ENCODE measurements at places on chromosomes 13 and 19.

DNA sequence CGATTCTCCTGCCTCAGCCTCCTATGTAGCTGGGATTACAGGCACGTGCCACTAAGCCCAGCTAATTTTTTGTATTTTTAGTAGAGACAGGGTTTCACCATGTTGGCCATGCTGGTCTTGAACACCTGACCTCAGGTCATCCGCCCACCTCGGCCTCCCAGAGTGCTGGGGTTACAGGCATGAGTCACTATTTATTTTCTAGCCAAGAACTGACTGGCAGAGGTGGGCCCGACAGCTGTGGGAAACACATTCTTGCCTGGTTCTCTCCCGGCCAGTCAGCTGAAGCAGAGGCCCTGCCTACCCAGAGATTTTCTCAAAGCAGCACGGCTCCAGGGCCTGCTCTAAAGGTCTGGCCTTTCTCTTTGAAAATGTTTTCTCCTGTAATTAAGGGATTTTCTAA lies 108.0 kb downstream of the KCTD15 start:
- no peak for DNase-seq

DNA sequence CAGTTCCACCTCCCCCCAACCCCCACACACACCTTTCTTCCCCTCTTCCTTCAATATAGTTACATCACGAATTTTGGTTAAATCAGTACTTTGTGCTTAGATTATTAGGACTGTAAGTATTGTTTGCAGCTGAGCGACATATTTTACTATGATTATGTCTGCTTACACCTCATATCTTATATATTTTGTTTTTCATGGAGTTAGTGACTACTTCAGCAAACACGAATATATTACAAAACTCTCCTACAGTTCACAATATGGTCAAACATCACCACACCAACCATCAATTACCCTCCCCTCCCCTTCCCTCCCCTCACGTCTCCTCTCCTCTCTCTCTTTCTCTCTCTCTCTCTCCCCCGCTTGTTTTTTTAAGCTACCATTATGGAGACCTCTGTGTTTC lies 152.9 kb downstream of the TBC1D4 start:
- no peak for DNase-seq

DNA sequence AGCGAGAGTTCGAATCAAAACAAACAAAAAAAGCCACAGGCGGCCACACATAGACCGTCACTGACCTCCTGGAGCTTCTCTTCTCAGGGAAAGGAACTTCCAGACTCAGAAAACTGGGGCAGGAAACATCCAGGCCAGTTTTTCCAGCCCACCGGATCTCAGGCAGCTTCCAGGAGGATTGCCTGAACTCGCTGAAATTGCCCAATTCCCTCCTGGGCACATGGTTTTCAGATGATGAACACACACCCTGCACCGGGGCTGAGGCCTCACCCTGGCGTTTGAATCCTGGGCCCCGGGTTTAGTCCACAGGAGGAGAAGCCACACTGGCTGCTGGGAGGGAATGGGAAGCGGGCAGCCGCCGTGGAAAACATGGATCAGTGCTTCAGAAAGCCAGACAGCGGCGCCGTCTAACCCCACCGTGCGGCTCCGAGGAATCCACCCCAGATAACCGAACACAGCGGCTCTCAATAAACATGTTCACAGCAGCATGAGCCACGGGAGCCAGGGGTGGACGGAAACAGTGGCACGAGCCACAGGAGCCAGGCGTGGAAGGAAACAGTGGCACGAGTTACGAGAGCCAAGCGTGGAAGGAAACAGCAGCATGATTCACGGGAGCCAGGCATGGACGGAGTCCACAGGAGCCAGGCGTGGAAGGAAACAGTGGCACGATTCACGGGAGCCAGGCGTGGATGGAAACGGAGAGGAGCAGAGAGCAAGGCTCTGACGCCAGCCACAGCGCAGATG lies 18.2 kb upstream of the PTBP1 start:
- DNase-seq: peak; percentile 96

GRCh38 chr13:94674609-94675348 lies 37.6 kb downstream of the SOX21 start:
- peak; percentile 52 for DNase-seq

GRCh38 chr19:50820086-50820485 lies 3.5 kb downstream of the KLK1 start:
- DNase-seq: no peak

GRCh38 chr13:101065329-101065728 lies 351.0 kb downstream of the NALCN start:
- DNase-seq: peak; percentile 84

GRCh38 chr13:95341441-95341840 lies 40.2 kb upstream of the ABCC4 start:
- no peak for DNase-seq

DNA sequence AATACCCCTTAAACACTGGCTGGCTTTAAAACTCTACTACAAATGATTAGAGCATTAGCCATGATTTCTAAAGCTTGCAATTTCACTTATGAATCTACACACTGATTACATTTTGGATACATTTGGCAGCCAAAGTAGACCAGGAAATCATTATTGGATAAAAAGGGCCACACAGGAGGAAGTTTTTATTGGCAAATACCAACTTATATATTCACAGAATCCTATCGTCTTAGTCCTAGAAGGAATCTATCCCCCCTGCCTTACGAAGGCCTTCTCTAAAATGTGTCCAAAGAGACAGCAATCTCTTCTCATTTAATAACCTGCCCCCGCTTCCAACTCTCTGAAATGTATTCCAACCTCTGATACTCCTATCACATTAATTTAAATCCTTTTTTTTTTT lies 52.5 kb downstream of the KLF5 start:
- no peak for DNase-seq

DNA sequence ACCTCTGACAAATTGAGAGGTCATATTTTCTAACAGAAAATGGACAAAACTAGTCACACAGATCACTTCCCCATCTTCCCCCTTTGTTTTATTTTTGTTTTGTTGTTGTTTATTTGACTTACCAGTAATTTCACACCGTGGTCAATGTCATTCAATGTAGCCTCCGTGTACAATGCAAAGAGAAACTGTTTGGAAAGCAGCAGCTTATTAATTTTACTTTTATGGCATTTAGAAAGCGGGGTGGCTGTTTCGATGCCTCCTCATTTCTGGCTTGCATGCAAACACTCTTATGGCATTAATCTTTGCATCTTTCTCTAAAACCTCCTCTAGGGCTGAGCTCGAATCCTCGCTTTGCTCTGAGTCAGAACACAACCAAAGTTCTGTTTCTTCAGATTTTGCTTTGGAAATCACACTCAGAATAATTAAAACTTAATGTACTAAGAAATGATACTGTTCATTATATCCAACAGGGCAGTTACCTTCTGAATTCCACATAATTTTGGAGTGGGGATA lies 77.0 kb downstream of the ZNF536 start:
- DNase-seq: no peak

DNA sequence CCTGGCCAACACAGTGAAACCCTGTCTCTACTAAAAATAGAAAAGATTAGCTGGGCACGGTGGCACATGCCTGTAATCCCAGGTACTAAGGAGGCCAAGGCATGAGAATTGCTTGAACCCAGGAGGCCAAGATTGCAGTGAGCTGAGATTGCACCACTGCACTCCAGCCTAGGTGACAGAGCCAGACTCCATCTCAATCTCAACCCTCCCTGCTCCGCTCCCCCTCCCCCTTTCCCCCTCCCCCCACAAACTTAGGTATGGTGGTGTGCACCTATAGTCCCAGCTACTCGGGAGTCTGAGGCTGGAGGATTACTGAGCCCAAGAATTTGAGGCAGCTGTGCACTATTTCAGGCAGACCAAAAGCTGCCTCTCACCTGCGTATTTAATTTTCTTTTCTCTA lies 21.6 kb upstream of the RNF113B start:
- no peak for DNase-seq

DNA sequence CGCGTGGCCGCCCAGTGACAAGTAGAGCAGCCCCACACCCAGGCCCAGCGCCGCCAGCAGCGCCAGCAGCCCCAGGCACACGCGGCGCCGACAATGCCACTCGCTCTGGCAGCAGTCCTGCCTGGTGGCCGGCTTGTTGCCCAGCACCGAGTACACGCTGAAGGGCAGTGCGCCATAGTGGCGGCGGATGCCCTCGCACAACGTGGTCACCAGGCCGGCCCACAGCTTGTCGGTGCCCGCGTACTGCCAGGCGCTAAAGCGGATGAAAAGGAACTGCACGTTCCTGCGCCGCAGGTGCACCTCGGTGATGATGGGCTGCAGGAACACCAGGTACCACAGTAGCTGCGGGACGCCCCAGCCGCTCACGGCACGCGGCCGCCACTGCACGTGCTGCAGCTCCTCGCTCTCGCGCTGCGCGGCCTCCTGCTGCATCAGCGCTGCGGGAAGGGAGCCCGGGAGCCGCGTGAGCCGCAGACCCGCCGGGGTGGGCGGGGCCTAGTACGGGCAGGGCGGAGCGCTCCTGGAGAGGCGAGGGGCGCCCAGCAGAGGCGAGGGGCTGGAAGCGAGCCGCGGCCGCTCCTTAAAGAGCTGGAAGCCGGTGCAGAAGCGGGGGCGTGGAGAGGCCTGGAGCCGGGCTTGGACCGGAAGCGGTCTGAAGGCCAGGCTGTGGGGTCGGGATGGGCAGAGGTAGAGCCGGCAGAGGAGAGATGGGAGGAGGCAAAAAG lies 7.3 kb downstream of the NKPD1 start:
- DNase-seq: peak; percentile 56

GRCh38 chr19:6955082-6955481 lies 66.1 kb downstream of the MBD3L2B start:
- DNase-seq: no peak

- DNase-seq: no peak
Observed at GRCh38 chr13:21758441-21758840, 87.6 kb downstream of the FGF9 start.

GRCh38 chr13:23050126-23050525 lies 130.7 kb upstream of the SGCG start:
- no peak for DNase-seq

DNA sequence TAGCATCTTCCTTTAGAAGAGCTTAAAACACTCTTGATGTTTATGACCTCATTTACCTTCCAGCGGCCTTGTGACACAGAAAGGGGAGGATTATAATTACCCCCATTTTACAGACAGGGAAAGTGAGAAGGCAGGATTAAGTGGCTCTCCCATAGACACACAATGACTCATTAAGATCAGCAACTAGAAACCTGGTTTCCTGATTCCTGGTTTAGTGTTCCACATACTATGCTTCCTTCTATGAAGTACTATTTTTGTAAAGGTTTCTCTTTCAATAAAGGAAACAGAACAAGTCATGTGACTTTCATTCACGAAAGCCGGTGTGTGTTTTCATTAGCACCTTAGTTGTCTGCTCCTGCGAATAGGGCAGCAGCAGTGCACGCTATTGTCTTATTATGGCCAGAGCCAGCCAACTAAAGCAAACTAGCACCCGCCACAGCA lies 8.3 kb downstream of the IRS2 start:
- DNase-seq: peak; percentile 63

- DNase-seq: no peak
Observed at GRCh38 chr19:3809881-3810707, 23.9 kb upstream of the MATK start.

GRCh38 chr19:55641426-55642152 lies 787 bp downstream of the ZNF580 start:
- no peak for DNase-seq

- DNase-seq: no peak
Observed at GRCh38 chr13:100443278-100443997, 145.2 kb downstream of the GGACT start.

- no peak for DNase-seq
Observed at GRCh38 chr13:46350003-46350402, 37.0 kb downstream of the RUBCNL start.

- DNase-seq: no peak
Observed at GRCh38 chr13:73129023-73129422, 70.2 kb downstream of the KLF5 start.

DNA sequence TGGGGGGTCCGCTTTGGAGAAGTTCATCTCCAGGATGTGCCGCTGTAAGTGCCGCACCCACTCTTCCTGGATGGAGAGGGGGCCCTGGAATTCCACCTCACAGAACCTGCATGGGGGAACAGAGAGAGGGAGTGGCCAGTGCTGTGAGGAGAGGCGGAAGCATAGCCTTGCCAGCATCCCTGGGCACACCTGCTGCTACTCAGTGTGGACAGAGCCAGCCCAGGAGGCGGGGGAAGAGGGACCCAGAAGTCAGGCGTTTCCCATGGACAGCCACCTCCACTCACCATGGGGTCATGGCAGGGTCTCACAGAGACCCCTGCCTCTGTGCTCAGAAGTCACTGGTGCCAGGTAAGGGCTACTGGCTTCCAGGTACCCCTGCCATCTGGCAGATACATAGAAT lies 4.3 kb upstream of the AKAP8L start:
- DNase-seq: no peak

DNA sequence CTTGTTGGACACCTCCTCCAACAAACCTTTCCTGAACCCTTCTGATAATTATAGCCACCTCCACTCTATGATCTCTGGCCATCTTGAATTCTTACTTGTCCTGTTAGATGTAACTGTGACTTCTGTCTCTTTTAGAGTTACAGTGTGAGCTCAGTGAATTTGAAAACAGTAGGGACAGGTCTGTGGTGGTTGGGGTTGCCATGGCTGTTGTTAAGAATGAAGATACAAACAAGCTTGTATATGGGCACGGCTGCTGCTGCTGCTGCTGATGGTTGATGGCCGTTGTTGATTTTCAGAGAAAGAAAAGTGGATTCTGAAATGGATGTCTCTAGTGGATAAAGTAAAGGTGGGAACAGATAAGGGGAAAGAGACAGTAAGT lies 101.5 kb downstream of the STARD13 start:
- DNase-seq: no peak

DNA sequence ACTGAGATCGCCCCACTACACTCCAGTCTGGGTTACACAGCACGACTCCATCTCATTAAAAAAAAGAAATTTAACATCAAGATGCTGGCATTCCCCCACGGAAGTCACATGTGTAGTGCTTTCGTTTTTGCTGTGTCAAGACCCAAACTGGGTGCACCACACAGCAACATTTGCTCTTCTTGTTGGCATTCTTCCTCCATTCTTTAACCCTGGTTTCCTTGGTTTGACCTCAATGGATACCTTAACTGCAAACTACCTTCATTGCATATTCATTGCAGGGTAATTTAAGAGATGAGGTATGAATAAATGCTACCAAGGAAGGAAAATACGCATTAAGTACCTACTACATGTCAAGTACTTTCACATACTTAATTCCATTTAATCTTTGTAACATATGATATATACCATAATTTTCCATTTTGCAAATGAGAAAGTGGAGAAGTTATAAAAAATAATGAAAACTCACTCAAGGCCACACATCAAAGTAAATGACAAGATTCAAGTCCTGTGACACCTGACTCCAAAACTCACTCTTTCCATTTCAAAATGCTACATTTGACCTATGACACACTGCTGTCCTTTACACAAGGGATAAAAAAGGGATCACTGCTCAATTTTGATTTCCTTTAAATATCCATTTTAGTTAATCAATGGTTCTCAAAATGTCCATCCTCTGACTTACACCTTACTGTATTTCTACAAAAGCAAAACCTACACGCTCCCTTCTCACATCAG lies 59.2 kb downstream of the STK24 start:
- DNase-seq: no peak

DNA sequence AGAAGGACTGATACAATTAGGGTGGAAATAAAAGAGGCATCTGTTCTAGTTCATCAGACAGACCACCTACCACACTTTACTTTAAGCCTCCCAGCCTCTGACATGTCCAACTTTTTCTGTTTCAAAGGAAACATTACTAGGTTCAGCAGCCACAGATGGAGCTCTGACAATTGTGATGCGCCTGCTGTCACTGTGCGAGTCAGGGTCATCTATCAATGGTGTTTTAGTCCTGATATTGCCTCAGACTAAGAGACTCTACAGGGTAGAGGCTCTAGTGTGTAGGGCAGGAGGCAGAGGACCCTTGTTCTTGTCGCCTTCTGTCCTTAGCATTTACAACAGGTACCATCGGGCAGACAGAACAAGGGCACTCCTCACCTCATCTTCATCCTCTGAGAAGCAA lies 685.0 kb upstream of the SGCG start:
- no peak for DNase-seq

All from fibroblast of mammary gland (primary cell).